ENCODE measurements at places on chromosomes 7 and 10.

- H3K36me3 ChIP-seq = no peaks in the 10 kb centered on the region
- no peaks in the 10 kb centered on the region for H3K27me3 ChIP-seq
- 0 out of 2 replicates have a peak, but pooled peaks cover 3% of the 10 kb centered on the region for H3K4me1 ChIP-seq
- no peak overlapping the region for H3K4me3 ChIP-seq
- DNase-seq = no peak
- H3K27ac ChIP-seq = no peak overlapping the region
Measured at GRCh38 chr7:45150199-45150598, 7.4 kb upstream of the RAMP3 start.

GRCh38 chr7:151813445-151813844, 63.5 kb downstream of the PRKAG2 start:
- H3K27ac ChIP-seq = no peak overlapping the region
- peaks cover 28% of the 10 kb centered on the region for H3K4me1 ChIP-seq
- no peak overlapping the region for H3K4me3 ChIP-seq
- peaks cover 30% of the 10 kb centered on the region for H3K27me3 ChIP-seq
- DNase-seq = no peak

DNA sequence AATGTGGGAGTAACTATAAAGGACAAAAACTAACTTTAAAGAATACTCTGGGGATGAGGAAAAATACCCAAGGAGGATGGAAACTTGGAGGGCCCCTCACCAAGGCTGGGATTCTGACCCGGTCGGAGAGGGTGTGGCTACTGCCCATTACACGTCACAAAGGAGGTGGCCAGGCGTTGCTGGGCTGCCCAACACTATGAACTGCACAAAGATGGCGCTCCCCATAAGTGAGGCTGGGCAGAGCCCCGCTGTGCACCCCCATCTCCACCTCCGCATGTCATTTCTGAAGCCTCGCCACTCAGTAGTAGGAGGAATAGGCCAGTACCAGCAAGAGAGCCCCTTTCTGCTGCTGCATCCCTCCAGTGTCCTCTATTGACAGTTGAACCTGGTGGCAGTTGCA, 290.1 kb upstream of the ZNF32 start:
- H3K4me3 ChIP-seq = no peak overlapping the region
- peaks cover 11% of the 10 kb centered on the region for H3K4me1 ChIP-seq
- no peak for DNase-seq
- no peaks in the 10 kb centered on the region for H3K36me3 ChIP-seq
- H3K27me3 ChIP-seq = no peaks in the 10 kb centered on the region

- H3K36me3 ChIP-seq = no peaks in the 10 kb centered on the region
- no peaks in the 10 kb centered on the region for H3K27me3 ChIP-seq
- H3K4me3 ChIP-seq = no peak overlapping the region
- H3K4me1 ChIP-seq = peaks cover 8% of the 10 kb centered on the region
- peak; percentile 3 for DNase-seq
- no peak overlapping the region for H3K27ac ChIP-seq
Measured at GRCh38 chr10:129765664-129766550, 198.2 kb downstream of the EBF3 start.

GRCh38 chr10:52779541-52780390, 7.2 kb upstream of the MBL2 start:
- no peak overlapping the region for H3K4me3 ChIP-seq
- no peaks in the 10 kb centered on the region for H3K27me3 ChIP-seq
- DNase-seq = peak; percentile 93
- no peaks in the 10 kb centered on the region for H3K36me3 ChIP-seq
- H3K27ac ChIP-seq = no peak overlapping the region

GRCh38 chr7:33932221-33932620, 26.9 kb downstream of the BMPER start:
- no peaks in the 10 kb centered on the region for H3K36me3 ChIP-seq
- no peak overlapping the region for H3K4me3 ChIP-seq
- DNase-seq = no peak
- no peaks in the 10 kb centered on the region for H3K27me3 ChIP-seq

DNA sequence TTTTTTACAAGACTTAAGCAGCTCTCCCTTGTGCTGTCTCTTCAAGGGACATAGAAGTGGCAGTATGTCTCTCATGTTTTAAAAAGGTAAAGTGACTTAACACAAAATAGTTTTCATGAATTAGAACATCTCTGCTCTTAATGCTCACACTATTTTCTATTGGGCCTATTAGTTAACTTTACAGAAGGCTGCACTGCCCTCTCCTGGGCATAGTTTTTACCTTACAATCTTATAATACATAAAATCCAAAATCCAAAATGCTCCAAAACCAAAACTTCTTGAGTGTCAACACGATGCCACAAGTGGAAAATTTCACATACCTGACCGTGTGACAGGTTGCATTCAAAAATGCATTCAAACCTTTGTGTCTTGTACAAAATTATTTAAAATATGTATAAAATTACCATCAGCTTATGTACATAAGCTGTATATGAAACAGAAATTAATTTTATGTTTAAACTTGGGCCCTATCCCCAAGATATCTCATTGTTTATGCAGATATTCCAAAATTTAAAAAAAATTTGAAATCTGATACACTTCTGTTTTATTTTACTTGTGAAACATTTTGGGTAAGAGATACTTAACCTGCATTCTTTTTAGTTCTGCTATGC, 25.8 kb downstream of the TES start:
- H3K4me1 ChIP-seq = peaks cover 23% of the 10 kb centered on the region
- DNase-seq = peak; percentile 16
- H3K36me3 ChIP-seq = no peaks in the 10 kb centered on the region
- no peak overlapping the region for H3K4me3 ChIP-seq

- no peaks in the 10 kb centered on the region for H3K27me3 ChIP-seq
- no peaks in the 10 kb centered on the region for H3K36me3 ChIP-seq
- peaks cover 55% of the 10 kb centered on the region for H3K4me1 ChIP-seq
- H3K27ac ChIP-seq = peak overlapping the region; percentile 77
Measured at GRCh38 chr10:126175641-126176262, 212.5 kb downstream of the ADAM12 start.

GRCh38 chr7:101159696-101160674, 5.4 kb downstream of the VGF start:
- H3K27me3 ChIP-seq = peaks cover 16% of the 10 kb centered on the region
- peaks cover 60% of the 10 kb centered on the region for H3K4me1 ChIP-seq
- H3K36me3 ChIP-seq = peaks cover 5% of the 10 kb centered on the region
- no peak for DNase-seq

GRCh38 chr7:69597278-69598076, 798 bp upstream of the AUTS2 start:
- H3K27me3 ChIP-seq = peaks cover 60% of the 10 kb centered on the region
- peak; percentile 63 for DNase-seq
- H3K4me1 ChIP-seq = peaks cover 4% of the 10 kb centered on the region
- H3K36me3 ChIP-seq = no peaks in the 10 kb centered on the region

DNA sequence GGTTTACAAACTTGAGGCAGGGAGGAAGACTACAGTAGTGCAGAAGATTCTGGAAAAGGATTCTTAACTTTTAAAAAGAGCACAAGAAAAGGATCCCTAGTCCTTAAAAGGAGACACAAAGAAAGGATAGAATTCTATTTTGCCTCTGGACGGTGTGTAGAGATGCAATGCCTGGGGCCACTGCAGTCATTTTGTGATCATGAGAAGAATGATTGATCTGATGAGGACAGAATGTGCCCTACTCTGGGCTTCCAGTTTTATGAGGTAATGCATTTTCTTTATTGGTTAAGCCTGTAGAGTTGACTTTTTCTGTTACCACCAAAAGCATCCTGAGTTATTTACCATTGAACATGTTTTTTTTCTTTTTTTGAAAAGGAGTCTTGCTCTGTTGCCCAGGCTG, 28.3 kb upstream of the UCMA start:
- H3K36me3 ChIP-seq = peaks cover 12% of the 10 kb centered on the region
- no peak for DNase-seq
- H3K4me3 ChIP-seq = no peak overlapping the region
- peaks cover 2% of the 10 kb centered on the region for H3K27me3 ChIP-seq
- H3K4me1 ChIP-seq = peaks cover 10% of the 10 kb centered on the region

DNA sequence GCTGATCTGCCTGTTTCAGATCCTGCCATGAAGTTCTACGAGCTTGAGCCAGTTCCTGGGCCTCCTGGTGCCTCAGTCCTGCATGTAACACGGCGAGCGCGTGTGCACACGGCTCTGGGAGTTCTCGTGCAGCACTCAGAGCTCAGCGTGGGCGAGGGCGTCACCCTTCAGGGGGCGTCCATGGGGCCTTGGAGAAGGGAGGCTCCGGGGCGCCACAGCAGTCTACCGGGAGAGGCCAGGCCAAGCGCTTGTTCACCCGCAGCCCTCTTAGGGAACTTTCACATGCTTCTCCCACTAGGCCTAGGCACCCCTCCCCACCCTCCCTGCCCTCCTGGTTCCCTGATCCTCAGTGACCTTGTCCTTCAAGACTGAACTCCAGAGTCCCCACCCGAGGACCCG, 83.1 kb downstream of the BMS1 start:
- H3K27me3 ChIP-seq = peaks cover 20% of the 10 kb centered on the region
- DNase-seq = no peak
- 0 out of 2 replicates have a peak overlapping the region, but pooled peaks have one; percentile 3 for H3K4me3 ChIP-seq
- H3K27ac ChIP-seq = no peak overlapping the region

- H3K27me3 ChIP-seq = peaks cover 18% of the 10 kb centered on the region
- no peak overlapping the region for H3K4me3 ChIP-seq
- no peak for DNase-seq
Measured at GRCh38 chr10:49650724-49651034, 28.8 kb upstream of the C10orf53 start.

DNA sequence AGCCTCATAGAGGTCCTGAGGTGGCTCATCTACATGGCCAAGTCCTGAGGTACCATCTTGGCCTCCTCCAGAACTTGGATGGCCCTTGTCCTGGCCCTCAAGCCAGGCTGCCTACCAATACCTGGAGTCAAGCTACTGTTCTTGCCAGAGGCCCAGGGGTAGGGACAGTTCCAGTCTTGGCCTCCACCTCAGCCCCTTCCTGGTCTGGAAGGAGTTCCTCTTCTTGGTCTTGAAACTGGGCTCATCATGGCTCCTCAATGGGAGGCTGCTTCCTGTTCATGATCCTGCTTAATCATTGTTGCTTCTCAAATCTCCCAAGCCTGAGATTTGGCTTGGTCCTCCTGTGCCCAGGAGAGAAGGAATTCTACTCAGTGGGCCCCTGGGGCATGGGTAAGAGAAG, 3.9 kb downstream of the HPS6 start:
- H3K27ac ChIP-seq = peak overlapping the region; percentile 7
- H3K4me3 ChIP-seq = no peak overlapping the region
- H3K36me3 ChIP-seq = no peaks in the 10 kb centered on the region
- peaks cover 14% of the 10 kb centered on the region for H3K4me1 ChIP-seq
- peaks cover 7% of the 10 kb centered on the region for H3K27me3 ChIP-seq
- DNase-seq = no peak

DNA sequence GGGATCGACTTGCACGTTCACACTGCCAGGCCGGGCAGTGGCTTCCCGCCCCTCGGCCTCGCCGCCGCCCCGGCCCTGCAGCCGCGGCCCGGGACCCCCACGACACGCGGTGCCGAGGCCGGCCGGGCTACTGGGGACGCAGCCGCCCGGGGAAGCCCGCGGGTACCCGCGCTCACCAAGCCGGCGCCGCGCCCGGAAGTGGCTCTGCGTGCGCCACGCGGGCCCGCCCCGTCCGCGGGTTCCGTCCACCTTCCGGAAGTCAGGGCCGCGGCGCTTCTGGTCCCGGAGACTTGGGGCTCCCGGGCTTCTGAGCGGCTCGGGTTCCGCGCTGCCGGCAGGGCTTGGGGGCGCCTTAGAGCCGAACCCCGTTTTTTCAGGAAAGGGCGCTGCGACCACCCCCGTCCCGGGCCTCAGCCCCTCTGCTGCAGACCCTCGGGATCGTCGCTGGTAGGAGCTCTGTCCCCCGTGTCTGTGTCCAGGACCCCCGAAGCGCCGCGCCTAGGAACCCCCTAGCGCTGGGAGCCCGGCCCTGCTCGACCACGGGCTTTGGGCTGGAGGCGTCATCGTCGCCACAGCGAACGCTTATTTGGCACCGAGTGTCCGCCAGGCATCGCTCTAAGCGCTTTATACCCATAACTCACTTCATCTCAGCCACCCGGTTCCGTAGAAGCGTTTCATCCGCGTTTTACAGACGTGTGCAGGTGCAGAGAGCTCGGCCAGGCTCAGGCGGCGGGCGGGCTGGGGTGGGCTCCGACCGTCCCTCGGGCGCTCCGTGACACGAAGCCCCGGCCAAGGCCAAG, at the start of gene PSMG3:
Gene PSMG3 (minus strand): TSS at position 200 of the 800 bp plus-strand sequence. CDS start 693 bp downstream, outside the sequence.
- peak within 1 kb of the TSS; percentile 81 for H3K27ac ChIP-seq
- H3K4me3 ChIP-seq = peak within 1 kb of the TSS; percentile 81
- H3K36me3 ChIP-seq = peaks cover 15% of the 10 kb centered on the region
- H3K27me3 ChIP-seq = no peaks in the 10 kb centered on the region

DNA sequence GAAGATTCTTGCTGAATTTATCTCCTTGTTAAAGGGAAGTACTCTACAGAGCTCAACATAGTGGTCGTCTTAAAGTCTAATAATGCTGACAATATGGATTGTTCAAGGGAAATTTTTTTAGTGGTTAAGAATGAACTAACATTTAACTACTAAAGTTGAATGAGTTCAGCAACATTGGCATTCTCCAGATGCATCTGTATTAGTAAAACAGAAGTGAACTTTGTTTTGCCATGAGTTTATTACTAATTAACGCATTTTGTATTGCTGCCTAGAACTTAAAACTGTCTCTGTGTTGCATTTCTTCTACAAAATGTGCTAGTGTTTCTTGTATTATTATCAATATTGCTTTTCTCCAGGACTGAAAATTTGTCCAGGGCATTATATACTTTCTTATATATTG, 67.5 kb downstream of the C1GALT1 start:
- peaks cover 6% of the 10 kb centered on the region for H3K36me3 ChIP-seq
- H3K4me1 ChIP-seq = peaks cover 39% of the 10 kb centered on the region
- no peaks in the 10 kb centered on the region for H3K27me3 ChIP-seq
- DNase-seq = no peak

DNA sequence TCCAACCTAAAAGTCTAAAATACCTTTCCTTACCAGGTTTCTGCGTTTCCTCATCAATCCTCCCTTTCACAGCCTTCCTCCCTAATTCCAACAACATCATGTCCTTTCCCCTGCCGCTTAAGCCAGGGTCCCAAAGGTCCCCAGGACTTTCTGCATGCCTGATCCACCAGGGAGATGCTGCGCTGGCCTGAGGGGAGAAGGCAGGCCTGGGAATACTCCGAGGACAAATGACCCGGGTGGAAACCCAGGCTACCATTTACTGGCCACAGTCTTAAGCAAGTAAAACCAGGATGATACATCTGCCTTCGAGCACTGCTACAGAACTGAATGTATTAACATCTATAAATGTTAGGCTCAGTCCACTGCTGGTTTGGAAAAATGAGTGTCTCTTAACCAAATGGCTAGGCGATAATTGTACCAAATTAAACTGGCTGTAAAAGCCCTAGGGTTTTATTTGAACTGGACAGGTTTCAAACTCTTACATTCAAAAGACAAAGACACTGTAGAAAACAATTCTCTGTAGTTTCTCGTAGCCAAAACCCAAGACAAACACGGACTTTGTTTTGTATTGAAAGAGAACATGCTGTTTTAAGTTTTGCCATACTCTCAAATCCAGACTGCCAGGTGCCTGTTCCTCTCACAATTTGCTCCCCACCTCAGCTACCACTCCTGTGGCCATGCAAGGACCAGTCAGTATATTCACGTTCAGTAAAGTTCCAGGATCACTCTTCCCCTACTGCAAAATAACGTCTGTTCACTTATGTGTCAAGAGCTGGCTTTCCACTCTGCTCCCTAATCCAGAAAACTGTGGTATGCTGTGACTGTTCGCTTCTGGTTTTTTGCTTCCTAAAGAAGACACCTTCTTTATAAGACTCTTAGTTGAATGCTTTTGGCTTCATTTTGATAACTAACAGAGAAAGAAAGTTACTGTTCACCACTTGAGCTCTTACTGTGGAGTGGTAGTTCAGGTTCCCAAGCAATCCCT, 145.7 kb downstream of the RNF216 start:
- no peak overlapping the region for H3K4me3 ChIP-seq
- DNase-seq = no peak
- peak overlapping the region; percentile 83 for H3K27ac ChIP-seq
- H3K4me1 ChIP-seq = peaks cover 68% of the 10 kb centered on the region

- H3K27ac ChIP-seq = no peak overlapping the region
- H3K4me1 ChIP-seq = no peaks in the 10 kb centered on the region
- peaks cover 6% of the 10 kb centered on the region for H3K36me3 ChIP-seq
- DNase-seq = no peak
Measured at GRCh38 chr7:46969303-46970130, 612.4 kb downstream of the TNS3 start.
